ENCODE measurements at places on chromosomes 2 and 18.

GRCh38 chr2:29433920-29434319 lies 318.7 kb downstream of the CLIP4 start:
- DNase-seq = no peak

- no peak for DNase-seq
Observed at GRCh38 chr2:25068217-25068616, 26.3 kb downstream of the EFR3B start.

DNA sequence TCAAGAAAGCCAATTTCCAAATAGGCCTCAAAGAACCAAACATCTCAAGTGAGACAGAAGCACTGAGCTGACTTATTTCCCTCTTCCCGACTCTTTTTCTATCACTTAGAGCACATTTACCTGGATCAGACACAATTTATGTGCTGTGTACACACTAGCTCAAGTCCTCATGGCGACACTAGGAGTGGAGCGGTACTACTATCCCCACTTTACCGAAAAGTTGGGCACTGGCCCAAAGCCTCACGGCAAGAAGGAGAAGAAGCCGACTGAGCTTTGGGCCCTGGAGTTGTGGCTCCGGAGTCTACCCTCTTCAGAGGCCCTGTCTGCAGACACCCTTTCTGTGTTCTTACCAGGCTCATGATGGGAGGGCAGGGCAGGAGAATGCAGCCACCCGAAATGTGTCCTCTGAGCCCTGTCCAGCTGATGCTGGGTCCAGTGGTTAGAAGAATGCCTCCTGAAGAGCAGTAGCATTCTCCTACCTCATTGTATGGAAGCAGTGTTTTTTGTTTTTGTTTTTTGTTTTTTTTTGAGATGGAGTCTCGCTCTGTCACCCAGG lies 91.7 kb upstream of the CNGA3 start:
- no peak for DNase-seq

GRCh38 chr2:47019961-47020681 lies 104.5 kb upstream of the MCFD2 start:
- DNase-seq = no peak

DNA sequence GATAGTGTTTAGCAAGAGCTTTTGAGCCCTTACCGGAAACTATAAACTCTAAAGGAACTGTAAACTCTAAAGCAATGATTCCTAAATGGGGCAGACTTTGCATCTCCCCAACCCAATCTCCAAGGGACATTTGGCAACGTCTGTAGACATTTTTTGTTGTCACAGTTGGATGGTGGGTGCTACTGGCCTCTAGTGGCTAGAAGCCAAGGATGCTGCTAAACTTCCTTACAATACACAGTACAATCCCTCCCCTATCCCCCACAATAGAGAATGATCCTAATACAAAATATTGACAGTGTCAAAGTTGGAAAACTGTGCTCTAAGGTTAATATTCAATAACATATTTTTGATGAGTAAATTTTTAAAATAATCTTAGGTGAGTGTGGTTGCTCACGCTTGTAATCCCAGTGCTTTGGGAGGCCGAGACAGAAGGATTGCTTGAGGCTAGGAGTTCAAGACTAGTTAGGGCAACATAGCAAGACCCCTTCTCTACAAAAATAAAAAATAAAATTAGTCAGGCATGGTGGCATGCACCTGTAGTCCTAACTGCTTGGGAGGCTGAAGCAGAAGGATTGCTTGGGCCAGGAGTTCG lies 66.7 kb downstream of the PTPN4 start:
- DNase-seq = no peak

- DNase-seq = no peak
Observed at GRCh38 chr2:226115832-226116200, 683.8 kb downstream of the IRS1 start.

DNA sequence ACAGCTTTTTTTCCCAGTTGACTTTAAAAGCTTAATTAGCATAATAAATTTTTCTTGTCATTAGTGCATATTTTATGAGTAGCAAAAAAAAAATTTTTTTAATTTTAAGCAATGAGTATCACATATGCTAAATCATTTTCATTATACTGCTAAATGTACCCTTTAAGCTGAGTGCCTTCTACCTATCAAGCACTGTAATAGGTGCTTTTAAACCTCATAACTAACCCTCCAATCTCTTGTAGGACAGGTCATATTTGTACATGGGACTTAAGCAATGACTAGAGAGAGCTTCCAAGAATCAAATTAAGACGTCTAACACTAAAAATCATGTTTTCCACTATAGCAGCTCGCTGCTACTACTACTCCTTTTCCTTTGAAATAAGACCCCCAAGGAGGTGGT lies 7.4 kb downstream of the XPO1 start:
- no peak for DNase-seq

DNA sequence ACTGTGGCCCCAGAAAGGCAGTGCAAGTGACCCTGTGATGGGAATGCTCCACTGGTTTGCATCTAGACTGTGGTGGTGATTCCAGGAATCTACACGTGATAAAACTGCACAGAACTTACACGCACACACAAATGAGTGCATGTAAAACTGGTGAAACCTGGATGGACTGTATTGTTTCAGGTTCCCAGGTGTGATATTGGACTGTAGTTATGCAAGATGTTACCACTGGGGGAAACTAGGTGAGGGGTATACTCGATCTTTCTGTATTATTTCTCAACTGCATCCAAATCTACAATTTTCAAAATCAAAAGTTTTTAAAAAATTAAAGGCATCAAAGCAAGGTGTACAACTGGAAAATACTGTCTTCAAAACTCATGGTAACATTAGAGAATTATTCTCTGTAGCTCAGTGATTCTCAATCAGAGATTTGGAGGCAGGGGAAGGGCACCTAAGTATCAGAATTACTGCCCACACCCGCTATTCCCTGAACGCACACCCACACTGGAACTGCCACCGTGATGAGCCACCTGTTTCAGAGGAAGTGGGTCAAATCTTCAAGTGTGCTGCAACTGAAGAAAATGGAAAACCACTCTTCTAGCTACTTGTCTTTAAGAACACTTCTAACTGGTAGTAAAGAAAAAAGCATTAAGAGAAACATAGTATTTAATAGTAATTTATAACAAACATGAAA lies 26.7 kb downstream of the PTPN2 start:
- no peak for DNase-seq

DNA sequence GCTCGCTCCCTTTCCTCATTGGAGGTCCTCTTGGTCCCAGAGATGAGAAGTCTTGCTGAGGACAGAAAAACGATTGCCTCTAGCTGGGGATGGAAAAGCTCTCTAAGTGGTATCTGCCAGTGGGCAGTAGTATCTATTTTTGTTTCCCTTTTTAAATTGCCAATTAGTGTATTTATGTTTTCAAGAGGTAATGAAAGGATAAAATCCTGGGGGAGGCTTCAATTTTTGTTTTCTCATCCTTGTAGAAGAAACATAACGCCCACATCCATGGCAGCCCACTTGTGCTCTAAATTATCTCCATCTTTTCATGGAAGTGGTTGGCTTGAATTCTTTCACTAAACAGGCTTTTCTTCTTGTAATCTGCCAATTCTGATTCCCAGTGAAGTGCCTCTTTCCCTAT lies 14.3 kb downstream of the ANKRD29 start:
- no peak for DNase-seq

GRCh38 chr2:2837746-2838547 lies 506.9 kb upstream of the MYT1L start:
- DNase-seq = no peak

GRCh38 chr18:10604182-10604581 lies 78.4 kb downstream of the NAPG start:
- DNase-seq = no peak

- no peak for DNase-seq
Observed at GRCh38 chr2:152588998-152589397, 128.3 kb downstream of the PRPF40A start.

- peak; percentile 21 for DNase-seq
Observed at GRCh38 chr2:226979004-226979403, 143.2 kb downstream of the RHBDD1 start.

DNA sequence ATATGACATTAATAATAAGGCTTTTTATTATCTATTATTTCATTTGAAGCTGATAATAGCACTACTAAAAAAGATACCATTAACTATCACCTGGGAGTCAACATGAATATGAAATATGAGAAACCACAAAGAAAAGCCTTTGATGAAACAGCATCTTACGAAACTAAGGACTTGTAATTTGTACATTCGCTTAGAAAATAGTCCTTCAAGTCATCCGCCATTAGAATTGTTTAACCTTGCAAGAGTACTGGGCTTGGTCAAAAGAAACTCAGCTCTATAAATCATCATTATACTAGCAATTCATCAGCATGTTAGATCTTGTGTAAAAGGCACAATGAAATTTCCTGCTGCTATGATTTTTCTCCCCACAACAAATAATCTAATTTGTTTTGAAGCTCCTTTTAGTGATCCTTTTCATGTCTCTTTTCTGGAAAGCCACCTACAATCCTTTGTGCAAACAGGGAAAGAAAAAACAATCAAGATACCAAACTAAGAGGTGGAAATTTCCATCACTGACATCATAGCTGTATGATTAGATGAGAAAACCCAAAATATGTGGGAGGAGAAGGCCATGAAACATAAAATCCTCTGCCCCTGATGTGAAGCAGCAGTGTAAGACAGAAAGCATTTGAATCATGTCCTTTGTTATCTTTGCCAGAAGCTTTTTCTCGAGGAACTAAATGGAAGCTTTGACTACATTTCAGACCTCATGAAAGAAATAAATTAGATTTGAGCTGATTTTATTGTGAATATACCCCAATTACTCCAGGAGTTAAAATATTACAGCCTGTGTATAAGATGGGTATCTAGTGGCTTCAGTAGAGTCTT lies 31.2 kb downstream of the SCN9A start:
- no peak for DNase-seq

- no peak for DNase-seq
Observed at GRCh38 chr2:80467262-80467811, 162.8 kb upstream of the LRRTM1 start.

DNA sequence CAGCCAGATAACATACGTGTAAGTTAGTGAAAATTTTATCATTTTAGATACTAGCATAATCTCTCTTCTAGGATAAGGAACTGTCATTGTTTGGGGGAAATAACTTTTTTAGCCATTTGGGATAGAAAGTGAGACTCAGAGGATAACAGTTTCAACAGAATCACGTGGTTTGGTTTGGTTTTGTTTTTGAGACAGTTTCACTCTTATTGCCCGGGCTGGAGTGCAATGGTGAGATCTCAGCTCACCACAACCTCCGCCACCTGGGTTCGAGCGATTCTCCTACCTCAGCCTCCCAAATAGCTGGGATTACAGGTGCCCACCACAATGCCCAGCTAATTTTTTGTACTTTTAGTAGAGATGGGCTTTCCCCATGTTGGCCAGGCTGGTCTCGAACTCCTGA lies 323.2 kb upstream of the MEIS1 start:
- no peak for DNase-seq

GRCh38 chr2:189253836-189254235 lies 74.3 kb upstream of the COL5A2 start:
- no peak for DNase-seq

DNA sequence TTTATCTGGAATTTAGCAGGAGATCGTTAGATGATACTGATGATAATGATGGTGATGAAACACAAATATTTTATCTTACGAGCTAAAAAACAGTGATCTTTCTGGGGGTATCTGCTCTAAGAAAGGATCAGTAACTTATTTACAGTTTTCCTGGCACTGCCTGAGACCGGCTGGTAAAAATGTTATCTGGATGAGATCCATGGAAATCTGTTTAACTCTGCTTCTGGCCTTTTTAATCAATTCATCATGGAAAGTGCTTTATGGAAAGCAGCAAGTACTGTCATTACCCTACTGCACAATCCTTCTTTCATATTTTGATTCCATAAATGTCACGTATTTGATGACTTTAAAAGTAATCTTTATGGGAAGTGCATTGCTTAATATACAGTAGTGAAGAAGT lies 612.7 kb upstream of the GCFC2 start:
- no peak for DNase-seq

GRCh38 chr2:25303633-25304236 lies 38.0 kb downstream of the DNMT3A start:
- no peak for DNase-seq

- DNase-seq = no peak
Observed at GRCh38 chr2:160583813-160584537, 90.4 kb upstream of the RBMS1 start.

GRCh38 chr18:47748847-47749599 lies 181.4 kb downstream of the SMAD2 start:
- DNase-seq = peak; percentile 18

DNA sequence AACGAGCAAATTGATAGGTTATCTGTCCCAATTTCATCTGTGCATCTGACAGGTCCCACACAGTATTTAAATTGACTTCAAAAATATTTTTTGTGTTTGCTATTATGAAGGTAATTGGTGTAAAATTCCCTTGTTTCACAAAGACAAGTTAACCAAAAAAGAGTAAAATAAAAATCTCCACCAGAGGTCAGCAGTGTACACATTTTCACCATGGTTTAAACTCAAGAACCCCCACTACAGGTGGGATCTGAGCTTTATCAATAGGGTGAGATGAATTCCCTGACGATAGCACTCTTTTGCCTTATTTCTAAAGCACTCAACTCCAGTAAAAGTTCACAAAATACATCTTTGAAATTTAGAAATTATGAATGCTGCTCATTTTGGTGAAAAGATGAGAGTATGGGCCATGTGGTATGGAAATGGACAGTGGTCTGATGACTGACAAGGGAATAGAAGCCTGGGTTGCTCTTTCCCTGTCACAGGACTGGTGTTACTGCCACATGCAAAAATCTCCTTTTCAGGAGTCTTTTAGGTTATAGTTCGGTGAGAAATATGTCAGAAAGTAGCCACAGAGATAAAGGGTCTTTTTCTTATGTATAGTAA lies 68.0 kb downstream of the SERPINB8 start:
- DNase-seq = no peak

DNA sequence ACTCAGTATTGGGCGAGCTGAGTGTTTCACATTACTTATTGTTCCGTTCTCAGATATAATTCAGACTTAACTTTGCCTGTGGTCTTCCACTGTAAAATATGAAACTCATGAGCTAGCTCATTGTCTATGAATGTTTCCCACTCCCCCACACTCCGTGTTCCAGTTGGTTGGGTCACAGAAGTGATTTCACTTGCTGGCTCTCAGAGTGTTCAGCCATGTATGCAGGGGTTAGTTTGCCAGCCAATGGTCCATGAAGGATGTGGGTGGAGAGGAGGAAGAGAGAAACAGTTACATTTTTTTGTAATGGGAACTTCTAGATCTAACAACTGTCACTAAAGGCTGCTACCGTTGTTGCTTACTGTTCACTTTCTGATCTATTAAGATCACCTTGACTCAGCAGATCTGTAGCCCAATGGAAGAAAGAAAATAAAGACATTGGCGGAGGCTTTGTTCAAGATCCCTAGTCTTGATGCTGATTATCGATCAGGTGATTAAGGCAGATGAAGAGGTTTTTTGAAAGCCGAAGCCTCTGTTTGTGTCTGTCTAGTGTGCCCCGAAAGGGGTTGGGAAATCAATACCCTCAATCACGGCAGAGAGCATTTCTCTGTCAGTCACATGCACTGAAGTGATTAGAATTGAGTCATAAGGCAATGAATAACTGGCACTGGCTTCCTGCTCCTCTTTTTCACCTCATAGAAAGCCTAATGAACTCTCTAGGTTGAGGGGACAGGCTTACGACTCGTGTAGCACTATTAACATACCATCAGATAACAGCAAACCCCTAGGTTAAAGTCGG lies 279.7 kb upstream of the FIGN start:
- no peak for DNase-seq

GRCh38 chr2:127373362-127374083 lies 14.3 kb downstream of the MAP3K2 start:
- DNase-seq = no peak
